Muscle of leg (tissue), 16 donors: ENCODE measurements at places on chromosomes 7 and 10. TPM values are rescaled to one million over a fixed set of nuclear protein-coding genes. Genes with fewer than 3 reads are reported as not detected.

GRCh38 chr10:26481914-26482550, 43.9 kb downstream of the APBB1IP start:
- DNase-seq: peak; percentile 54

The MAPK8 gene
- 45.5 TPM for total RNA-seq

- no peak for DNase-seq
These were observed 5.5 kb downstream of the NCOA4 start for GRCh38 chr10:46024948-46025347.

The ZP3 gene
- total RNA-seq: 0.49 TPM

- peak; percentile 51 for DNase-seq
These were observed 515 bp downstream of the RALA start for GRCh38 chr7:39623732-39624441.

DNA sequence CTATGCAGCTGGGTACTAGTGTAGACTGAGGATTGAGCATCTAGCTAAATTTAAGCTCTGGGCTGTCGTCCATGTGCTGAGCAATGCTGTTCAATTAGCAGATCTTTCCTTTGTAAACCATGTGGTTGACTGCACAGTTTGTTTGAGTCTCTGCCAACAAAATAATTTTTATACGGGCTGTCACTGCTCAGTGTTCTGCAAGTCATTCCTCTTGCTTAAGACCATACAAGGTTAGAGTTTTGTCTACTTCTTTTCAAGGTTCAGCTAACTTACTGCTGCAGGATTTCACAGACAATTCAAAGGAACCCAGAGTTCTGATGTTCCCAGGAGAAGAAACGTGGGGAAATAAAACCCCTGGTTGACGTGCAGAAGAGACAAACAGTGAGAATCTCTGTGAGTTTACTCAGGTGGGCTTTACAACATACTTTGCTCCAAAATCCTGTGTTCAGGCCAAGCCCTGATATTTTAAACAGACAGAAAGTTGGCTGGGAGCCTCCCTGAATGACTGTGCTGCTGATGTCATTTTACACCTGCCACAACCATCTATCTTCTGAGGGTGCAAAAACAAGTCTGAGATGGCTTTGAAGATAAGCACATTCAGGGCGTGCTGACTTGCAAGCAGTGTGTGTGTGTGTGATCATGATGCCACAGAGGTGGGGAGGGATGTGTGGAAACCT, 177.1 kb upstream of the SVIL start:
- peak; percentile 86 for DNase-seq

- no peak for DNase-seq
These were observed 30.3 kb upstream of the CREB3L2 start for GRCh38 chr7:138032186-138032585.

- DNase-seq: peak; percentile 8
These were observed 685.2 kb downstream of the REEP3 start for GRCh38 chr10:64206409-64206808.

DNA sequence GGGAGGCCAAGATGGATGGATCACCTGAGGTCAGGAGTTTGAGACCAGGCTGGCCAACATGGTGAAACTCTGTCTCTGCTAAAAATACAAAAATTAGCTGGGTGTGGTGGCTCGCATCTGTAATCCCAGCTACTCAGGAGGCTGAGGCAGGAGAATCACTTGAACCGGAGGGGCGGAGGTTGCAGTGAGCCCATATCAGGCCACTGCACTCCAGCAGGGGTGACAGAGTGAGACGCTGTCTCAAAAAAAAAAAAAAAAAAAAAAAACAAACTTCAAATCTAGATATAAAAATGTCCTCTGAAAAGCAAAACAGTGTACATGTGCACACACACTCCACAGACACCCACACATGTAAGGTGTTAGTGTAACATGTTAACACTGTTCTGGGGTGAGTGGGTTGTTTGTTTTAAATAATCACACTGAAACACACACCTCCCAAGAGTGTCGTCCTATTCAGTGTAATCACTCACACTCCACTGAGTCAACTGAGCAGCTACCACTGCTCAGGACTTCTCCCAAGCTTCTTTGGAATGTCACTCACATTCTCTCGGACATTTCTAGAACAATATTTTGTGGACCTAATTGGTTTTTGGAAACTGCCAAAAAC, 12.8 kb upstream of the RGS10 start:
- no peak for DNase-seq

The RARRES2 gene
- total RNA-seq: 43.4 TPM

GRCh38 chr7:1244700-1245523, 12.2 kb downstream of the UNCX start:
- no peak for DNase-seq

DNA sequence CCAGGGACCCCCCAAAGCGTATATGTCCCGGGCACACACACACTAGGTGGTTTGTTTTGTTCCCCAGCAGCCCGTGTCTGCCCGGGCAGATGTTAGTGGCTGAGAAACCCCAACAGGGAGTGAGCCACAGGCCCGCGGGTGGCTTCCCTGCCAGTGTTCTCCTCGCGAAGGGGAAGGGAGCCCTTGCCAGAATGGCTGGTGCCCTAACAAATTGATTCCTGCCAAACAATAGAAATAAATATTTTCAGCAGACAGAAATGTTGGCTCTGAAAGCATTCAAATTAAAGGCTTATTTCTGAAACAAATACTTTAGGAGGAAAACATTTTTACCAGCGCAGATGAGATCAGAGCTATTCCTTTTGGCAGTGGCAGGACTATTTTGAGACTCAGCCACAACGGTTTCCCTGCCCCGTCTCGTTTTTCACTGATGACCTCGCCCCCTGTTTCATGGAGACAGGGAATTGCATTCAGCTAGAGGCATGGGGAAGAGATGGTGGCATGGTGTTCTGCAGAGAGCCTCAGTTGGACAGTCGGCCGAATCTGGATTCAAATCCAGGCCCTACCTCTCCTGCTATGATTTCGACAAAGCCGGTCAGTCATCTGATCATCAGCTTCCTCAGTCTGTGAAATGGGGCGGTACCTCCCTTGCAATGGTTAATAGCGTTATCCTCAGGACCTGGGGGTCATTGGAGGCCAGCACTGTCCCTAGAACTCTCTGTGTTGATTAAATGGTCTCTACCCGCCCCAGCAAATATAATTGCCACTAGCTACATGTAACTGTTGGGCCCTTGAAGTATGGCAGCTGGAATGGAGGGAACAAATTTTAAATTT, 84.5 kb downstream of the CUX1 start:
- peak; percentile 75 for DNase-seq

DNA sequence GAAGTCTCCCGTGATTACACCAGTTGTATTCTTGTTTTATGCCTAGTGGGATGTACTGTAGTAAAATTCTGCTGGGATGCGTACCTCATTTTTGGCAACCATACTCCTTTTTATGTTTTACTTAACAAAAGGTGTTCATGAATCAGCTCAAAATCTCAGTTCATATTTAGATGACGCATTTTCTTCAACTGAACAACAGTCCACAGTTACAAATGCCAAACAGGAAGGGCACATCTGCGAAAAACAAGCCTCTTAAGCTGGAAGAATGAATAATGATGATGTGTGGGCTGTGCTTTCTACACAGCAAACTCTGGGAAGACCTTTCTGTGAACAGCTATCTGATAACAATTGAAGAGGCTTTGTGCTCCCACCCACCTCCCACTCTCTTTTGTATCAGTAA, 68.4 kb upstream of the NRBF2 start:
- no peak for DNase-seq

DNA sequence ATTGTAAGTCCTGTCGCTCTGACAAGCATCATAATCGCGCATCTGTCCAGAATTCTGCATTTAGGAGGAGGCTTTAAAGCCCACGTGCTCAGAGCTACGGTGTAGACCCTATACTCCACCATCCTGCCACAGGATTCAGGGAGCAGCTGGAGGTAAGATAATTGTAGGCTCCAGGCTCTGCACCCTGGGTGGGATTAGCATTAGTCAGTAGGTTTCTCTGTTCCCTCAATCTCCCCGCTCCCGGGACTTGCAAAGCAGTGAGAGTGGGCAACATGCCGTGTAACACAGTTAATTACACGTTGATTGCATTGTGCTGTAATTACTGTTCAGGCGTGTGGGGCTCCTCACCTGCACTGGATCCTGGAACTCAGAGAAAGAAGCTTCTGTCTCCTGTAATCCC, 89.3 kb upstream of the CUX1 start:
- no peak for DNase-seq

GRCh38 chr10:19041171-19041570, 7.4 kb upstream of the MALRD1 start:
- DNase-seq: no peak

DNA sequence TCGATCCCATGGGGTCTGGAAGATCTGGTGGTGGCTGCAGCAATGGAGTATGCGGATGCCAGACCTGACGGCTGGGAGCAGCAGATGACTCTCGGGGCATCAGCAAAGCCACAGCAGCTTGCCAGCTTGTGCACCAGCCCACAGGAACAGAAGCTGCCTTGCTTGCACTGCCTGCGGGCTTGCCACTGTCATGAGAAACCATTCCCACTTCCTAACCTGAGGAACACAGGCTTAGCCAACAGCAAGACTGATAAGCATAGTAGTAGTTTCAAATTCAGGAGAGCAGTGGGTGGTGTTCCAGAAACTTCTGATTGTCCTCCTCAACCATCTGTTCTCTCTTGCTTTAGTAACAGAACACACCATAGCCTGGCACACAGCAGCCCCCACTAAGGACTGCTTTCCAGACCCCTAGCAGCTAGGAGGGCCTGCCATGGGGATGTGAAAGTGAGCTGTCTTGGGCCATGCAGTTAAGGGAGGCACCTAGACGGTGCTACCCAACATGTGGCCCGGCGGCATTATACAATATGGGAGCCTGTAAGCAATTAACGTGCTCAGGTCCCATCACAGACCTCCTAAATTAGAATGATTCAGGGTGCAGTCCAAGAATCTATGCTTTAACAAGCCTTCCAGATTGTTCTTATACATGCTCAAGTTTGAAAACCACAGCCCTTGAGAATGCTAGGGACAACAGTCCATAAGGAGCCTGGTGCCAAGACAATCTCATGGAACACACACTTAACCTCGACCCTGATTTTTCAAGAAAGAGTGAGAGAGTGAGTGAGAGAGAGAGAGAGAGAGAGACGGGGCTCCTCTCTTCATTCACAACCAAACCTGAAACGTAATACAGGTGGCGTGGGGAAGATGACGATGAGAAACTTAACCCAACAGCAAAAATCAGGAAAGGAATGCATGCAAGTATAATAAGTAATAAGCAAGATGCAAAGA, 7.1 kb downstream of the ANXA11 start:
- no peak for DNase-seq

The RELN gene
- total RNA-seq: 9.3 TPM

DNA sequence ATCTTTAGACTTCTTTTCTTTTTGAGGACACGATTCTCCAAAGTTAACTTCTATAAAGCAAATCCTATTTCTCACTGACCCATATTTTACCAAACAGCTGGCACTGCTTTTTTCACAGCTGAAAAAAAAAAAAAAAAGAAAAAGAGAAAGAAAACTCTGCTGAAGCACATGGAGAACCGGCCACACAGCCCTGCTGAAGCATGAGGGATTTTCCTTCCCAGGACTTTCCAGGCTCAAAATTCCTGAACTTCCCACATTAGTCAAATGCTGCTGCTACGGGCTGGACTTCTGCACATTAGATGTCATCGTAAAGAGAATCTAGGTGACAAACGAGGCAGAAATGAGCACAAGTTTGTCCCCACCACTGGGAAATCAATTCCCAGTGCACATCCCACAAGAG, 25.2 kb downstream of the HIPK2 start:
- no peak for DNase-seq

DNA sequence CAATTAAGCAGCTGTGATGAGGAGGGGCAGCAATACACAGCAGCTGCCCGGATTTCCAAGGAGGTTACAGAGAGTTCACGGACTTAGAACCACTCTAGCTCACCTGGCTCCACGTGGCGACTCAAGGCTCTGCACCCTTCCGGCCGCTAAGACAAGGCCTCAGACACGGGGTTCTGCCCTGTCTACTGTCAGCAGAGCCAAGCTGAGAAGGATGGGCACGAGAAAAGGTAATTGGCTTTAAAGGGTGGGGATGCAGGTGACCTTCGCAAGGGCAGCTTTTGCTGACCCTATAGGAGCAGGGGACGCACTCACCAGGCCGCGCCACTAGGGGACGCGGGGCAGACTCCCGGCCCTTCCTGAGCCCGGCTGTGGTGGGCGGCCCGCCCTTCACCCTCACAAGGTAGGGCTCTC, 152.4 kb downstream of the KIF20B start:
- peak; percentile 52 for DNase-seq

- DNase-seq: no peak
These were observed 24.5 kb downstream of the OGDH start for GRCh38 chr7:44630792-44631457.

GRCh38 chr10:73813333-73813732, 1.9 kb upstream of the NDST2 start:
- no peak for DNase-seq

The OR6B1 gene
- not detected for total RNA-seq

GRCh38 chr10:47418321-47418720, 34.2 kb upstream of the ZNF488 start:
- DNase-seq: no peak

The CAV1 gene
- total RNA-seq: 174 TPM

The LMTK2 gene
- total RNA-seq: 7.0 TPM

- DNase-seq: no peak
These were observed 4.4 kb upstream of the SEMA3C start for GRCh38 chr7:80923211-80923612.

The PRSS1 gene
- total RNA-seq: not detected

- DNase-seq: no peak
These were observed 10.3 kb upstream of the ZNF273 start for GRCh38 chr7:64892666-64893309.

DNA sequence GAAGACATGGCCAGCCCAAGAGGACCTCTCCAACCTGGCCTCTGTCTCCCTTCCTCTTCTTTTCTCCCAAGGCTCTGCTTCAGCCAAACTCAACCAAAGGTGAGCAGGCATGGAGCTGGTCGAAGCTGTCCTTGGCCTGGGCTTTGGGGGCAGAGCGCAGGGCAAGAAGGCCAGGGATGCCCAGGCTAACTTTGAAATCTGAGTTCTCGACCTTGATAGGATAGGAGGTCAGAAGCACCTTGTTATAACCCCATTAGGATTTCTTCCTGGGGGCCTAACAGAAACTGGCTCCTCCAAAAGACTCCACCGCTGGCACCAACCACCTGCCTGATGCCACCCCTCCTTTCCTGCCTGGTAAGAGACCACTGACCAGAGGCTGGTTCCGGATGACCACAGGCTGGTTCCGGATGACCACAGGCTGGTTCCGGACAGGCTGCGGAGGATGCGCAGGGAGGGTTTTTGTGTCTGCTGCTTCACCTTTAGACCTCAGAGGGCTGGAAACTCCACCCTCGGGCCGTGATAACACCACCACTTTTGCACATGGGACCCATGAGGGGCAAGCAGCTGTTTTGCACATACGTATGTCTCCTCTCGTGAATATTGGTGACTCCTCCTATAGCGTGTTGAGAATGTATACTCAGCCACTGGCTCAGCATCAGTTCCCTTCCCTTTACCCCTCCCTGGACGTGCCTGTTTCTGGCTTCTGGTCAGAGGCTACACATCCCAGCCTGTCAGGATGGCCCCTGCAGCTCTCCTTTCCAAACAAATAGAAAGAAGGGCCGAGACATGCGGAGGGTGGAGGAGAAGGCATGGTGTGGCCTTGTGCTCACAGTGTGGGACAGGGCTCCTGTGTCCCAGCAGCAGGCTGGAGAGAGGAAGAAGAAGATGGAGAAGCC, 140.1 kb downstream of the DNAJB6 start:
- DNase-seq: no peak

The OPALIN gene
- not detected for total RNA-seq
